ENCODE measurements at places on chromosomes 2 and 18.

DNA sequence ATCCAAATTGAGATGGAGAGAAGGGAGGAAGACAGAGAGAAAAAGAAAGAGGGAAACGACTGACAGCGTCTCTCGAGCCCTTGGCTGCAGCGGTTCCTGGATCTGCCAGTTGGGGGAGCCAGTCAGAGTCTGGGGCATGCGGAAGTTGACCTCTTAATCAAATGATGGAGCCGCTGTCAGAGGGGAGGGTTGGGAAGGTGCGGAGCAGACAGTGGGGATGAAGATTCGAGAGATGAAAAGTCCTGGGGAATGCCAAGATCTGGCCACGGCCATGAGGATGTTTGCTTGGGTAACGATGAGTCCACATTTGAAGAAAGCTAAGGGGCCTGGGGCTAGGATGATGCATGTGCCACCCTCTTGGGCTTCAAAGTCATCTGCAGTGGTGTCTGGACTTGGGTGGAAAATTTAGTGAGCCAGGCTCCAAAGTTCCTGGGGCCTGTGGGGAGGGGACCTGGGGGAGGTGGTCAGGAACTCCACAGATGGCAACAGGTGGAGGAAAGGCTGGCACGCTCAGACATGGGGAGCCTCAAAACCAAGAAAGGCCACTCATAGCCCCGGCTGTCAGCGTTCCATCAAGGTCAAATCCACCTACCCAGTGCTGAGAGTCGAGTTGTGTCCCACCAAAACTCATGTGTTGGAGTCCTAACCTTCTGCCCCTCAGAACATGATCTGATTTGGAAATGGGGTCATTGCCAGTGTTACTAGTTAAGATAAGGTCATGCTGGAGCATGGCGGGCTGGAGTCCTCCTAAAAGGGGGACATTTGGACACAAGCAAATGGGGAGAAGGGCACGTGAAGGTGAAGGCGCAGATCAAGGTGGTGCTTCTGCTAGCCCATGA is 200.1 kb downstream of the NDUFA10 start:
- H3K27ac ChIP-seq, result no peak overlapping the region
- H3K4me1 ChIP-seq, result no peaks in the 10 kb centered on the region
- DNase-seq, result peak; percentile 48
- H3K27me3 ChIP-seq, result peaks cover 3% of the 10 kb centered on the region

DNA sequence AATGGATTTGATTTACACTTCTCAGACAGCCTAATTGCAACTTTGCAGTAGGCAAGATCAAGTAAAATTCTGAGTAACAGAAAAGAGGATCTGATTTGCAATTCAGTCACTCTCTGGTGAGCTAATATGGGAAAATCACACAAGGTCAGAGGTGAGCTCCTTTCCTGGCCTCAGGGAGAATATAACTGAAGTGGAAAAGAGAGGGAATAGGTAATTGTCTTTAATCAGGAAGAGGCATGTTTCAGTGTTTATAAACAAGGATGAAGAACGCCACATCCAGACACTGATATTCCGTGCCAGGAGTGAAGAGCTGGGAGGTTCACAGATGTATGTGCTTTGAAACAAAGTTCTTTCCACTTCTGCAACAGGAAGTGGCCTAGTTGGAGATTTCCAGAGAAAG is 127.1 kb downstream of the ETAA1 start:
- H3K4me1 ChIP-seq, result no peaks in the 10 kb centered on the region
- no peak for DNase-seq
- H3K27ac ChIP-seq, result no peak overlapping the region
- no peak overlapping the region for H3K4me3 ChIP-seq
- H3K36me3 ChIP-seq, result no peaks in the 10 kb centered on the region

- H3K4me1 ChIP-seq, result no peaks in the 10 kb centered on the region
- no peak for DNase-seq
- no peaks in the 10 kb centered on the region for H3K36me3 ChIP-seq
- no peaks in the 10 kb centered on the region for H3K27me3 ChIP-seq
- no peak overlapping the region for H3K27ac ChIP-seq
These were observed 19.1 kb downstream of the KLHL14 start for GRCh38 chr18:32753656-32754260.

DNA sequence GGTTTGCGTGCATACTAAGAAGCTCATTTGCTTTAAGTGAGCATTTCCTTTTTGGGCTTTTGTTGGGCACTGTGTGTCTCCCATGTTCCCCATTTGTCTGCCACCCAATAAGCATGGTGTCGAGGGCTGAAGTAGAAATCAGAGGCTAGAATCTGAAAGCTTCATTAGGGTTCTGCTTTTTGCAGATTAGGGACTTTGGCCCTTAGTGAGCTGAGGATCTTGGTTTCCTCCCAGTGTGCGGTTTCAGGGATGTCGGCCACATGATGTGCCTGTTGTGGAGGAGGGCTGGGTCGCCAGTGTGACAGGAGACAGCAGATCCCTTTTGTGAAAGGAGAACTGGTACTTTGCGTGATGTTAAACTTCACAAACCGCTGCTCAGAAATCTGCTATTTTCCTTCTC is 41.1 kb downstream of the PLEKHB2 start:
- no peak for DNase-seq
- H3K4me3 ChIP-seq, result no peak overlapping the region
- no peaks in the 10 kb centered on the region for H3K27me3 ChIP-seq
- H3K36me3 ChIP-seq, result peaks cover 36% of the 10 kb centered on the region

DNA sequence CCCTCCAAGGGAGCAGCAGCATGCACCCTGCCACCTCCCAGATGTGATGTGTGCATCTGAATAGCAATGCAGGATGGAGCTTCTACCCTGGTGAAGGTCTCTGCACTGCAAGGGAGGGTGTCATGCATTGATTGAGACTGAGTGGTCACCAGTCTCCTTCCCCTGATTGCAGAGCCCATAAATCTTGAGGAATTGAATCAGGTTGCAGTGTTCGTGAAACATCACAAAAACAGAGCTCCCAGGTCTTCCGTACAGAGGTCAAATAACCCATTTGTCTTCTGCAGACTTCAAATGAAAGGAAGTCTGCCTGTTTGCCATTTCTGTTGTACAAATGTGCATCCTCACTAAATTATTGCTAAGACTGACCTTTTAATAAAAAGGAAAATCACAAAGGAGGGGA is 136.8 kb downstream of the WDSUB1 start:
- H3K4me3 ChIP-seq, result no peak overlapping the region
- DNase-seq, result no peak
- peaks cover 25% of the 10 kb centered on the region for H3K36me3 ChIP-seq
- no peaks in the 10 kb centered on the region for H3K27me3 ChIP-seq

DNA sequence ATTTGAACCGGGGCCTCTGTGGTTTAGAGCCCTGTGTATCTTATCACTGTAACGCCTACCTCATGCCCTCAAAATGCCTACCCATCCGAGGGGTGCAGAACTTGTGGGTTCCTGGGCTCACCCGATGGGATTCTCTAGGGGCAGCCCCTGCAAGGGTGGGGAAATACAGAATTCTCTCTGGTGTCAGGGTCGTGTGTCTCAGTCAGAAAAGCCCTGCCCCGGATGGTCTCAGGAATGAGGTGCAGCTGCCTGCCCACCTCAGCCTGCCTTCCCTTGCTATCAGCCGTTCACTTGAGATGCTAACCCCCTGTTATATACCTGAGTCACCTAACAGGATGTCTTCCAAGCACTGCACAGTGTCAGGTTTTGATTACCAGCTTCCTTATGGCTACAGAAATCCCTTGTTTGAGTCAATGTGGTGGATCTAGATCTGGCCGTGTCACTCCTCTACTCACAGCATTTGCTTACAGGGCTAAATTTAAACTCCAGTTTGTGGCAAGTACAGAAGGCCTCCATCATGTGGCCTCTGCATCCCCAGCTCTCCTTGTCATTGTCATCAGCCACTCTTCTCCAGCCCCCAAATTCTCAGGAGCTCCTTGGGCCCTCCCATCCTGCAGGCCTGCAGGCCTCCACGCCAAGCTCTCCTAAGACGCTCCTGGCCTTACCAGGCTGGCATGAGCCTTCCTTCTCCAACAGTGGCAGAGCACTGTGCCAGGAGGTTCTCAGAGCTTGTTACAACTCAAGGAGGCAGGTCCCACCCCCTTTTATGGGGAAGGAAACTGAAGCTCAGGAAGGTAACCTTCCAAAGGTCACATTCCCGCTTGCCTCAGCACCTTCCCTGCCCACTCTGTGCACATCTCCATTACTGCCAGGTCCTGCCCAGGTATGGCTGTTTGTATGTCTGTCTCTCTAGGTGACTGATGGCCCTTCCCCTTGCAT is 14.3 kb upstream of the MAP3K2 start:
- H3K27me3 ChIP-seq, result no peaks in the 10 kb centered on the region
- no peak for DNase-seq
- peaks cover 42% of the 10 kb centered on the region for H3K4me1 ChIP-seq
- H3K36me3 ChIP-seq, result no peaks in the 10 kb centered on the region
